Stimulated activated CD8-positive, alpha-beta memory T cell treated with anti-CD3 and anti-CD28 coated beads, Interleukin-15, amount 100 ng/mL, for 4 hours (primary cell): ENCODE measurements at places on chromosomes 3 and 15.

GRCh38 chr15:90153658-90154057, 47.5 kb upstream of the SEMA4B start:
- no peak for DNase-seq

- no peak for DNase-seq
These were observed 33.1 kb downstream of the TXNRD3 start for GRCh38 chr3:126621627-126622345.

DNA sequence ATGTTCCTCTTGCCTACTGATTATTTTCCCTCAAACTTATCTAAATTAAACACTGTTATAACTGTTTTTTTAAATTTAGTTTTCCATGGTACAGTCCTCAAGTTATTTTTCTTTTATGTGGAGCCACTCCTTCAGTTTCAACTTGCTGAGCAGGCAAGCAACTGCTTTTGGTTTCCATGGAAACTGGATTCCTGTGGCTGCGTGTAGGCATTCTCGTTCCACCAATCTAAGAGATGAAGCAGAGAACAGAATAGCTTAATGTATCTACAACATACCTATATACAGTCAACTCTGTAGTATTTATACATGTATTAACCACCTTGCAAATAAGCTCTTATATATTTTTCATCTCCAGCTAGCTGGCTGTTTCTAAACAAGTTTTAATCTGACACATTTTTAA, 25.8 kb upstream of the ANXA2 start:
- DNase-seq: no peak

DNA sequence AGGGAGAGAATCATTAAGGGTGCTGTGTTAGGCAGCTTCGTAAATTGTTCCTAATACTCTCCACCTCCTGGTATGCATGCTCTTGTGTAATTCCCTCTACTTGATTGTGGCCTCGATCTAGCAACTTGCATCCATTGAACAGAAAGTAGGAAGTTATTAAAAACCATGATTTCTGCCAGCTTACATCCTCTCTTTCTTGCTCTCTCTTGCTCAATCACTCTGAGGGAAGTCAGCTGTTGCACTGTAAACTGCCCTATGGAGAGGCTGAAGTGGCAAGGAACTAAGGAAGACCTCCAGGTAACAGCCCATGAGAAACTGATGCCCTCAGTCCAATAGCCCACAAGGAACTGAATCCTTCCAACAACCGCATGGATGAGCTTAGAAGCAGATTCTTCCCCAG, 92.6 kb downstream of the ERC2 start:
- DNase-seq: no peak

GRCh38 chr3:45218578-45219390, 7.3 kb downstream of the TMEM158 start:
- no peak for DNase-seq

GRCh38 chr15:58604455-58604923, 145.0 kb downstream of the ADAM10 start:
- no peak for DNase-seq

DNA sequence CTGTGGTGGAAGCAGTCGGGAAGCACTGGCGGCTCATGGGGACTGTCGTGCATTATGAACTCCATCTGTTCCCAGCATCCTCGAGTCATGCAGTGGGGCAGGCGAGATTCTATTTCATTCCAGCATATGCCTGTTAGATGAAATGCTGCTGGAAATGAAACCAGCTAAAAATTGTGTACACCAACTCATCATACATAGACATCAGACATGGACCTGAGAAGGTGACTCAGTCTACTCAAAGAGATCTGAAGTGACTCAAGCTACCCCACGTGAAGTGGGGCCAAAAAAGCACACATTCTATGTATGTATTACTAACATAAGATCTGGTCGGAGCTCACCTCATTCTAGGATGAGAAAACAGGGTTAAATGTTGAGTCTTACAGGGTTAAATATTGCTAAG, 47.5 kb upstream of the FAM98B start:
- DNase-seq: no peak

GRCh38 chr3:120567370-120568201, 28.6 kb upstream of the NDUFB4 start:
- DNase-seq: no peak

GRCh38 chr3:20990896-20991295, 760.1 kb downstream of the ZNF385D start:
- DNase-seq: no peak

- no peak for DNase-seq
These were observed 613 bp upstream of the ARHGEF3 start for GRCh38 chr3:56802378-56802745.

DNA sequence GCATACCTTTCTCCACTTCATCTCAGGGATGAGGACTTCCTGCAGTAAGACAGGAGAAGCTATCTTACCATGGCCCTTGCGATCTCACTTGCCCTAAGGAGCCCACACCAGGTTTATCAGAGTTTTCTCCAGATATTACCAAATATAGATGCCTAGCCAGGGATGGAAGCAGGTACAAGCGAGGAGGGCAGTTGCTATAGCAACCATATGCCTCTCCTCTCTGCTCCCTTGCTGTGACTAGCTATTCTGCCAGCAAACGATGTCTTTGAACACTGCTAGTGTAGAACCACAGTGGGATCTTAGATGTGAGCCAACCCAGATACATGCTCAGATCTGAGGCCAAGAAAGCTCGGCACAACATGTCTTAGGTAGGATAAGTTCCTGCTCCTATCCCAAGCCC, 33.9 kb downstream of the GRAMD2A start:
- DNase-seq: no peak

DNA sequence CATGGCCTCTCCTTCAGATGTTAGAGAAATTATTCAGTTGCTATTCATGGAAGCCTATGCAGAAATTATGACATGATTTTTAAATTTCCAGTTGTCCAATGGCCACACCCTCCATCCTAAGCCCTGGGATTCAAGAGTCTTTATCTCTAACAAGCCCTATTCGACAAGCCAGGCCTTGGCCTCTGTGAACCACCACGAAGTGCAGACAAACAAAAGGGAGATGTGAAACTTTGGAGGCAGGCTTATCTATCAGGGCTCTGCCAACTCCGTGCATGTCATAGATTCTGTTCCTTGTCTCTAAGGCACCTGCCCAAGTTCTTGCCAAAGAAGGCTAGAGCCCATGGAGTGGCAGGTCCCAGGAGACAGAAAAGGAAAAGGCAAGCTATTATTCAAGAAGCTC, 212.4 kb upstream of the ADAMTS9 start:
- no peak for DNase-seq

- DNase-seq: no peak
These were observed 39.6 kb downstream of the HGD start for GRCh38 chr3:120642368-120642948.

DNA sequence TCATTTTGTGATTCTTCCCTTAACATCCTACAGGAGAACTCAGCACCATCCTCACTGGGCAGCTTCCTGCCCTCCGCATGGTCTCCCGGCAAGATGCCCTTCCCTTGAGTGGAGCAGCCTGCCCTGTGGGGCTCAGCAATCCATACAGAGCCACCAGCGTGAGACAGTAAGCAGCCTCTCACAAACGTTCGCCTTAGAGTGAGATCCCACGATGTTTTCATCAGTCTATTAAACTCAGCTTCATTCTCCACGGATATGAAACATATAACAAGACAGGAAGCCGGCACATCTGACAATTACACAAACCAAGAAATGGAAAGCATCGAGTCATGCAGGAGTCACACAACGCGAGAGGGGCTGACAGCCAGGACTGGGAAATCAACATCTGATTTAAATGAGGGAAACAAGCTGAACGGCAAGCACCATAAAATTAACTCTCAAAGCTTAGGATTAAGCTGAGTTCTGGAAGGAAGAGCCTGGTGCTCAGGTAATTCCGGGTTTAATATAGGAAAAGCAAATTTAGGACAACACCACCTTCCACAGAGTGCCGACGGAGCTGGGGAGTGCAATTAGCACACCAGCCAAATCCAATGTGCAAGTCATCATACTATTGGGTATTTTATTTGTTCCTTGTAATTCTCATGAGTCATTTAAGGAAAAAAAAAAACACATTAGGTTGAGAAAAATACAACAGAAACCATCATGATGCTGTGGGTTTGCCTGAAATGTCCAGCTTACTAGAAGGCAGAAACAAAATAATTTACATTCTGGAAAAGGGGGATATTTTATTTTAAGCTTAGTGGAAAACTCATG, 272.0 kb downstream of the OCA2 start:
- DNase-seq: no peak

- DNase-seq: no peak
These were observed 63.8 kb downstream of the GTPBP8 start for GRCh38 chr3:113054552-113054951.

DNA sequence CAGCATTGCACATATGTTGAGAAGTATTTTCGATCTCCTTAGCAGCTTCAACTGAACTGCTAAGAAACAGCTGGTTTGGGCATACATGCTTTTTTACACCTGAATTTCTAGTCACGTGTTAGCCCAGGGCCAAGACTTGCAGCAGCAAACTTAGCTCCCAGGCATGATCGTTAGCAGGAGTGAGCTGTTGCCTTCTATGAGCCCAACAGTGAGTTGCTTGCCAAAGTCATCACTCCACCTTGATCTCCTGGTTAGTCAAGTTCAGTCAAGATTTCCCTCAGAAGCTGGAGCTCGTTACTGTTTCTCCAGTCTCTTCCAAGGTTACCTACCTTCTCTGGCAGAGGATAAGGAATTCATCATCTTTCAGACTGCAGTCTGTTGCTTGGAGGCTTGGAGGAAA, 100.4 kb upstream of the SEMA6D start:
- no peak for DNase-seq

DNA sequence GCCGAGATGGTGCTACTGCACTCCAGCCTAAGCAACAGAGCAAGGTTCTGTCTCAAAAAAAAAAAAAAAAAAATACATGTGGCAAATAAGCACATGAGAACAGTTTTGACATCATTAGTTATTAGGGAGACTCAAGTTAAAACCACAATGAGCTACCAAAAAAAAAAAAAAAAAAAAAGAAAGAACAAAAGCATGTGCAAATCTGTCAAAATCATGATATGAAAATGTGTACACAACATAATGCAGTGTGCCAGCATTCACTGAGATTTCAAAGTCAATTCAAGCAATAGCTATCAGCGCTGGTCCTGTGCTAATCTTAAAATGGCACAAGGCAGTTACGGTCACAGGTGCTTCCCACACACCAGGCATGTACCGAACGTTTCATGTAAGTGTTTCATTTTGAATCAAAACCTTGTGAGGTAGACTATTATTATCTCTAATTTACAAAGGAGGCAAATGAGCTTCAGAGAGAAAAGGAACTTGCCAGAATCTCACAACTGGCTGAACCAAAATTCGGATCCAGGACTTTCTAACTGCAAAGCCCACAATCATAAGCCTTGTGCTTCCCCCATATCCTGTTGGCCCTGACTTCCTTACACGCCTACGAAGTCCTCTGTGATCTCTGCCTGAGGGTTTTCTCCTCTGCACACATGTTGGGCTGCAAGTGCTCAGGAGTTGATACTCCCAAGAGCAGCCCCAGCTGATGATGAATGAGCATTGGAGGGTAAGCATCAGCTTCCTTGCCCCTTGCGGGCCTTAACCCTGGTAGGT, 200.1 kb upstream of the PROK2 start:
- DNase-seq: no peak

DNA sequence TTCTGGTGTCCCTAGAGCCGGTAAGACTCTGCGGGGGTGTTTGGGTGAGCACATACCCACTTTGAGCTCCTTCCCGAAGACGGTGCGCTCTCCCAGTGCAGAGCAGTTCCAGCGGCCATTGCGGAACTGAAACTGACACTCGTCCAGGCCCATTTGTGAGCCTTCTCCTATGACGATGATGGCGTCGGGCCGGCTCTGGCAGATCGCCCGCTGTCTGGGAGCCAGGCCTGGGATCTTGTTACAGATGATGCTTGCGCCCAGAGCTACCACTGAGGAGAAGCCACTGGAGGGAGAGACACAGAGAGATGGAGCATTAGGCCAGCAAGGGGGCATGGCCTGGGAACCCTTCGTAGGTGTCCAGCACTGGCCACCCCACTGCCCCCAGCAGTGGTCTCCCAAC, 5.0 kb downstream of the WNT7A start:
- DNase-seq: no peak

GRCh38 chr3:101151286-101151913, 158.2 kb upstream of the ABI3BP start:
- DNase-seq: no peak

- no peak for DNase-seq
These were observed 14.3 kb upstream of the TLE3 start for GRCh38 chr15:70112074-70112395.

DNA sequence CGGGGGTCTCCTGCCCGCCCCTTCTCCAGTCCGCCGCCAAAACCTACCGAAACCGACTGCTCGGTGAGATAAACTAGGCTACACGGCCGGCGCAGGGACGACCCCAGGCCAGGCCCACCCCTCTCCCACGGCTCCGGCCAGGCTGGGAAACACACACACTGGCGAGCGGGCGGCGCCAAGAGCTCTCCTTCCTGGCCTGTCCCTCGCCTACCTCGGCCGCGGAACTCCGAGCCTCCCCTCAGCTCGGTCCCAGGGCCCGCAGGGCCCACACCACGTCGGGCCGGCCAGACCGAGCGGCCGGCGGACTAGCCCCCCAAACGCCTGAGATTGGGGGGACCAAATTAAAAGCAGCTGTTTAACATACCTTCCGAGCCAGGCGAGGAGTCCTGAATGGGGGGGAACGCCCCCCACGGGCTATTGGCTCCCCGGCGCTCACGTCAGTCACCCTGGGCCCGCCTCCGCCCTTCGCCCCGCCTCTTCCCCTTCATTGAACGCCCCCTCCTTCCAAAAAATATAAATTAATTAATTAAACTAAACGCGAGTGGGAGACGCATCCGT, 4.0 kb upstream of the SIN3A start:
- DNase-seq: peak; percentile 76

GRCh38 chr3:84109911-84110310, 848.9 kb upstream of the CADM2 start:
- no peak for DNase-seq

- DNase-seq: no peak
These were observed 37.7 kb upstream of the SYNPR start for GRCh38 chr3:63240381-63240902.

DNA sequence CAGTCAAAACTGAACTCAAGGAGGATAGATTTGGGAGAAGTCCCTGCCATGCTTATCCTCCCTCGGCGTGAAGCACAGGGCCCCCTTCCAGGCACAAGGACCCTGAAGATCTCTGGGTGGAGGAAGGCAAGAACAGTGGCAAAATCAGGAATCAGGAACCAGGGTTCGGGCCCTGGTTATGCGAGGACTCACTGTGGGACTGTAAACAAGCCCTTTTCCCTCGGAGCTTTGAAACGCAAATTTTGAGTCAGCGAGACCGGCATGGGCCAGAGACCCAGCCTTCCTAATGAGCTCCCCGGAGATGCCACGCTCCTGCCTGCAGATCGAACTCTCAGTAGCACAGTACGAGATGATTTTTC, 70.1 kb downstream of the SLC12A8 start:
- no peak for DNase-seq

DNA sequence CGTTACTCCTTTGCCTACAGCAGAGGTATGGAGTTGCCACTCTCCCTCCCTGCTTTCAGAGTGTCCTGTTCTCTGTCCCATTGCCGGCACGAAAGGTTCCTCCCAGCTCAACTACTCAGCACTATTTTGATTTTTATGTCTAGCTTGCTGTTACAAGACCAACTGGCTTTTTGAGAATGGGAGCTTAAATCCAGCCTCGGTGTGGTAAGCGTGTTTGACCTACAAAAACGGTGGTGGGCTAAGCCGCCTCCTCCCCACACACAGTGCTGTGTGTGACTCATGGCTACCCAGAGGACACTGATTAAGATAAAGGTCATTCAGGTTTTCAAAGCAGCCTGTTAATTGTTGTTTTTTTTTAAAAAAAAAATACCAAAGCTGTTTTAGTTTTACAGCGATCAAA, 64.5 kb downstream of the LRTM1 start:
- DNase-seq: no peak
